ENCODE measurements at places on chromosomes 2 and 18.

GRCh38 chr2:228048838-228049490 is 132.5 kb downstream of the SPHKAP start:
- DNase-seq: peak; percentile 24

DNA sequence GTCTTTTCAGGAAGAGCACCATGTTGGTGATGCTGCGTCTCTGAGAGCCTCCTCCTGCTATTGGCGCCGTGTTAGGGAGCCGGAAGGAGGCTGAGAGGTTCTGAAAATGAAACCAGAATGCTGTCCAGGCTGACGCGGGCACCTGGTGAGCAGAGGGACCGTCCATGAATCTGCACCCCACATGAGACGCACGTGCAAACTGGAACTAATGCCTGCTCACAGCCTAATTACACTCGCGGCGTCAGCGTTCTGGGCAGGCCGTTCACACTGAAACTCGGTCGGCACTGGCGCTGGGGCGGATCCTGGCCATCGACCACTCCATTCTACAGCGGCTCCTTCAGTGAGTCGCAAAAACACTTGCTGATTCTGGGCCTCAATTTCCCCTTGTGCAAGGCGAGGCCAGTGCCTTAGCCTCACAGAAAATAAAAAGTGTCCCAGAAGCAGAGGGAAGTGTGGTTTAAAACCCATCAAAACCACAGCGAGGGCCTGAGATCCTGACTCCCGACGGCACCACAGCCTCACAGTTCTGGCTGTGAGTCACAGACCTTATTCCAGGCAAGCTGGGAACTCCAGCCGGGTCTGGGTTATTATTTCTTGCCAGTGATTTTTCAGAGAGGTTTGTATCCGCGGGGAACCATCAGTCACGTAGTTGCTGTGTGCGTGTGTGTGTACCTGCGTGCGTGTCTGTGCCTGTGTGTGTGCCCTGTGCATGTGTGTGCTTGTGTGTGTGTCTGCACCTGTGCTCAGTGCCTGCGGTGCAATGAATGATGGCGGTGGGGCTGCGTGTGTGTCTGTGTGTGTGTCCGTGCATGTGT is 49.1 kb upstream of the CTDP1 start:
- no peak for DNase-seq

DNA sequence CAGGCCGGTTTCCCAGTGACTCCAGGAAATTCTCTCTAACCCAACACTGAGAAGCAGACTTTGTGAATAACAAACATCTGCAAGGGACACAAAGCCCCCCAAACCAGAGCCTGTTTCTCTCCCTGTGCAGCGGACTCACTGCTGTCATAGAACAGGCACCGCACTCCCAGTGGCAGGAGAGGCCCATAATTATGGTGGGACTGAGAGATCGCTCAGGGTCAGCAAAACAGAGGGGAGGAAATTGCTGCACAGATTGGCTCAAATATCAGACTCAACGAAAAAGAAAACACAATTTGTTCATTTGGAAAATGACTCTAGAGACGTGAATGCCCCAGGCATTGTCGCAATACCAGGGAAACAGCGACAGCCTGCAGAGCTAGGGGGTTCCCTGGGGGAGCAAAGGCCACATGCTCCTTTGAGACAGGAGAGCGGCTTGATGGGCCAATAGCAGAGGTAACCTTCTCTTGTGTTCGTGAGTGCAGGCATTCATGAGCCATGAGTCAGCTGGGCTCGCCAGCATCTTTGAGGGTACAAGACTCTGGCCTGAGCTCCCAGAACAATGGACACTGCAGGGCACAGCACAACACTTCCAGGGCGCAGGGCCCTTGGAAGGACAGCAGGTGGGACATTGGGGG is 143.3 kb upstream of the KLHL29 start:
- DNase-seq: no peak

DNA sequence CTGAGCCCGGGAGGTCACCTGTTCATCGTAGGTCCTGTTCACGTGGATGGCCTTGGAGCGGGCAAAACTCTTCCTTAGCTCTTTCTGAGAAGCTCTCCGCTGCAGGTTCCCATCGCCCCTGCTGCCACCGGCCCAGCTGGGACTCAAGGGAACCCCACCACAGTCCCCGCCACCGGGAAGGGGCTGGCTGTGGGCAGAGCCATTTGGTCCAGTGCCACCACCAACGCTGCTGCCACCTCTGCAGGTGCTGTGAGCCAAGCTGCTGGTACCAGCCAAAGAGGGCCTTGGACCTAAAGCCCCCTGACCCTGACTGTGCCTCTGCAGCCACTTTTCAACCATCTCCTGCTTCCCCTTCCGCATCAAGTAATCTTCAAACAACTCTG is 586 bp downstream of the PDE11A start:
- no peak for DNase-seq

DNA sequence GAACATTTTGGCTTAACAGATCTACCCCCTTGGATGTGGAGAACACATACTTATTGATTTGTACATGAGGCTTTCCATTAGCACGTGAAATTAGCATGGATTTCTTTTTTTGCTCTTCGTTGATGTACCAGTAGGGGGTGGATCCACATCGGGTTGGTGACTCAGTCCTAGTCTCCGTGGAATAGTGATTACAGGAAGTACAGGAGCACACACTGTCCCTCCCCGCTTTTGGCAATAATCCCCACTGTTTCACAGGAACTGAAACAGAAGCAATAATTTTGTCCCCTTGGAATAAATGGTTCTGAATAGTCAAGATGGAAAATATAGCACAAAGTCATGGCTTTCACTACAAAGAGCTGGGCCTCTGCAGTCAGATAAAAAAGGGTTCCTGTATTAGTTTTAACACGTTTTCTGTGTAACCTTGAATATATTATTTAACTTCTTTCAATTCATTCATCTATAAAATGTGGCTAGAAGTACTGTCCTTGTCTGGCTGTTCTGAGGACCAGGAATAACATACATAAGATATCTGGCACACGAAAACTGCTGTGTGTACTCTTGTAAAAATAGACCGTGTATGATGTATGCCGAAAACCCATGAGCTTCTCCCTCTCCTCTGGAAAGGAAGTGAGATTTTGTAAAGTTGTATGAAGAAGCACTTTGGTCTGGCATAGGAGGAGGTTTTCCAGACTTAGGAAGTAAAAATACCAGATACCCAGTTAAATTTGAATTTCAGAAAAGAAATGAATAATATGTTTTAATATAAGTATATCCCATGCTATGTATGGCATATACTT is 229.2 kb downstream of the GALR1 start:
- peak; percentile 1 for DNase-seq

DNA sequence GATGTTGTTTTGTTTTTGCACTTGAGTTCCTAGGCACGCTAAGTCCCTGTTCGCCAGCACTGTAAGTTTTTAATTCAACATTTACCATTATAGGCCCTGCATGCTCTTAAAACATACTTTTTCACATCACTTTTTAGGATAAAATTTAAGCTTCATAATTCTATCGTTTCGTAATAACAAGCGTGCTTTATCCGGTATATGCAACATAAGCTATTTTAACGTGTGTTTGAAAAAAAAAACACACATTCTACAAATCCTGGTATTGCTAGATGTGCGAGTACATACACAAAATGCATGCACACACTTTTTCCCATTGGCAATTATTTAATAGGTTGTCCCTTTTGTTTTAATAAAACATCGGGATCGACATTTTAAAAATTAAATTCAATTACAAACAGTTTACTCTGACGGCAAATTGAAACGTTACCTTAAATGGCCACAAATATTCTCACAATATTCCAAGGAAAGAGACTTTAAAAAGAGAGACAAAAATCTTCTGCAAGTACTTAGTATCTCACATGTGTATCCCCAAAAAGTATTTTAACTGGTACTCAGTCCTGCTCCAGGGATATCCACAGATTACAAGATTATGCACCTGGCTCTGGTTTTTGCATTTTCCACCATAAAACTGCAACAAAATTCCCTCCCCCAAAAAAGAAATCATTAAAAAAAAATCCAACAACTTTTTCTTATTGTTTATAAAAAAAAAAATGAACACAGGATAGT is 1.0 kb upstream of the TCF4 start:
- no peak for DNase-seq

- no peak for DNase-seq
Observed at GRCh38 chr18:48108136-48108535, 177.7 kb upstream of the SMAD2 start.

GRCh38 chr2:174012347-174013314 is 47.5 kb upstream of the SP3 start:
- peak; percentile 62 for DNase-seq

DNA sequence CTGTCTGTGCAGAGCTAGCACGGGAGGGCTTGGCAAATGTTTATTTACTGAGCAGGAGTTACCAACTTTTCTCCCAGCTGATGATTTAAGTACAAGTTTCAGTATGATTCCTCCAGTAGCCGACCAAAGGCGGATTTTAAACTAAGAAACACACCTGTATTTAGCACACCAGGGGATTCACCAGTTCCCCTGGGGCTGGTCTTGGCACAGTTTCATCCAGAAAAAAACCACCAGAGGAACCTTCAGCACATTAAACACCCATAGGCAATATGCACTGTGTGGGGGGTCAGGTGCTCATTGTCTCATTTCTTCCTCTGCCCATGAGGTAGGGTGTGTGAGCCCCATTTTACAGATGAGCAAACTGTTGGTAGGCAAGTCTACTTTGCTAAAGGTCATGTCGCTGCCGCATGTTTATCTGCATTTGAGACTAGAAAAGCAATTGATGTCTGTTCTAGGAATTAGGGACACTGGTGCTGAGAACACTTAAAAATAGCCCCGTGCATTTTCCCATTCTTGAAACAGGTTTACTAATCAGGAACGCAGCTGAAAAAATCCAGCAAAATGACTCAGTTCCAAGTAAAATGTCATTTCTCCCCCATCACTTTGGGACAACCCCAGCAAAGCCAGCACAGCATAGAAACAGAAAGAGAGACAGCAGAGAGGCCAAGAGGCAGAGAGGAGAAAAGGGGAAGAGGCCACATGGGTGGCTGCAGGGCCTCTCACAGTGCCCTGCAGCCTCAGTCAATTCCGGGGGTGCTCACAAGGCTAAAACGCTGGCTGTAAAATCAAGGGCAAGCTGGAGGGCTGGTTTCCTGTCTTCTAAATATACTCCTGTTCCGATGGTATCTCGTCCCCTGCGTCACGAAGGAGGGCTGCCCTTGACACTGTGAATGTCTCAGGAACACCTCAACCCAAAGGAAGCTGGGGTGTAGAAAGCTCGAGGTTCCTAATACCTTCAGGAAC is 166.8 kb upstream of the ID2 start:
- DNase-seq: no peak
